ENCODE measurements at places on chromosomes 4 and X.

DNA sequence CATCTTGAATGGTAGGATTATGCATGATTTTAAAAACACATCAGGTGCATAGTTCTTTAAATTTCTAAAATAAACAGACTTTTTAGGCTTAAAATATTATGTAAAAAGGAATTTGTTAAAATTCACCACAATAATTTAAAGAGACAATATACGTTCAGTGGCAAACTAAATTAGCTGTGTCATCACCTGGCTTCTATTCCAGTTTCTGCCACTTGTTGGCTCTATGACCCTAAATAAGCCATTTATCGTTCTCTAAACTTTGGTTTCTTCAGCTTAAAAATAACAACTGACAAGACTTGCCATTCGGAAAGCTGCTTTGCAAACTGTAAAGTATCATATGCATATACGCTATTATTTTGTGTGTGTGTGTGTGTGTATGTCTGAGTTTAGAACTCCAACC is 141.3 kb downstream of the MGST2 start:
- DNase-seq = no peak

GRCh38 chr4:66927937-66928336 is 617.4 kb downstream of the CENPC start:
- no peak for DNase-seq

DNA sequence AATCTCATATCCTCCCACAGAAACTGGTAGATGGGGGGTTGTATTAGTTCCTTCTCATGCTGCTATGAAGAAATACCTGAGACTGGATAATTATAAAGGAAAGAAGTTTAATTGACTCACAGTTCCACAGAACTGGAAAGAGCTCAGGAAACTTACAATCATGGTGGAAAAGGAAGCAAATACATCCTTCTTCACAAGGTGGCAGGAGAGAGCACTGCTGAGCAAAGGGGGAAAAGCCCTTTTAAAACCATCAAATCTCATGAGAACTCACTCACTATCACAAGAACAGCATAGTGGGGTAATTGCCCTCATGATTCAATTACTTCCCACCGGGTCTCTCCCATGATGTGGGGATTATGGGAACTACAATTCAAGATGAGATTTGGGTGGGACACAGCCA is 250.5 kb upstream of the GPRIN3 start:
- no peak for DNase-seq

DNA sequence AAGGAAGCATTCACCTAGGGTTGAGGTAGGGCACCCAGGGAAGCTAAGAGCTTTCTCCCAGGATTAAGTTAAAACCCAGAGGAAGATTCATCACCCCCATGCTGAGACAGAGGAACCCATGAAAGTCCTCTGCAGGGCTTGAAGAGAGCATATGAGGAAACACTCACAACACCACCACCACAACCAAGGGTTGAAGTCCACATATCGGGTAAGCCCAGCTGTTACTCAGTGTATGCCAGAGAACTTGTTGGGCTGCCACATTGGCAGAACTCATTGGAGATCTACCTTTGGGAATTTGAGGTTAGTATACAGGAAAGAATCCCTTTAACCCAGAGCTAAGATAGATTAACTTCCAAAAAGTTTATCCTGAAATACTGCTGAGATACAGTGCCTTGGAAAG is 75.1 kb downstream of the INTS6L start:
- DNase-seq = no peak

- no peak for DNase-seq
Observed at GRCh38 chr4:90503677-90504076, 376.5 kb downstream of the CCSER1 start.

- no peak for DNase-seq
Observed at GRCh38 chr4:145071560-145071959, 26.4 kb downstream of the ANAPC10 start.

Measured in stimulated activated CD4-positive, alpha-beta T cell treated with anti-CD3 and anti-CD28 coated beads, Interleukin-12 subunit alpha, Interleukin-12 subunit beta, amount 100 ng/mL, for 48 hours (primary cell).